Gastroesophageal sphincter (tissue), 4 donors: ENCODE measurements at places on chromosomes 7 and 10. TPM values are rescaled to one million over a fixed set of nuclear protein-coding genes. Genes with fewer than 3 reads are reported as not detected.

- no peak for ATAC-seq
Measured at GRCh38 chr7:94250124-94250523, 144.6 kb upstream of the COL1A2 start.

DNA sequence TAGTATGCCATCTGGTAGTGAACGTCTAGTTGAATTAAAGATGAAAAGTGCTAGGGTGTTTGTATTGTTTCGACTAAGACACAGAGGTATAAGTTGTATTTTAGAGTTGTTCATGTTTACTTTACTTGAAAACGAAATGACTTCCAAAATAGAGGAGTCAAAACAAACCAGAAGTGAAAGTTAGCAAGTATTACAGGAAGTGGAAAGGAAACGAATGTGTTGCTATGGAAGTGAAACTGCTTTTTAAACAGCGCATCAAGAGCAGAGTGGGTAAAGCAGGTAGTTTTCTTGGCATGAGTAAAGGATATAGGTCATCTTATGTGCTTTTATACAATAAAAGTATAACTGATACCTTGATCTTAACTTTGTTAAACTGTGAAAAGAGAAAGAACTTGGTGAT is 20.0 kb upstream of the GALNTL5 start:
- ATAC-seq: no peak

DNA sequence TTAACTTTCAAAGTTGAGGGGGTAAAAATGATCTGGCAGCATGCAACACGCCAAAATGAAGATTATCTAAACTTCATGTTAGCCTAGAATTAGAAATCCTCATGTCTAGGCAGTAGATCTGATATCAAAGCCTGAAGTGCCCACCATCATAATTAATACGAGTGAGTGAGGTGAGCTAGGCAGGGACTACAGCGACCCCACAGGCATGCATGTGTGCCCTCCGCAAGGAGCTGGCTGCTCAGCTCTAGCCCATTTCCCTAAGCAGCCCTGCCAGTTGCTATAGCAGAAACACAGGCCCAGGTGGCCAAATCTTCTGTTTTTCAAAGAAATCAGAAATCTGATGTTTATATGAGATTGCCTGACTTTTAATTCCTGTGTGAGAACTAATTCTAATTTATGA is 93.1 kb upstream of the IFRD1 start:
- no peak for ATAC-seq

DNA sequence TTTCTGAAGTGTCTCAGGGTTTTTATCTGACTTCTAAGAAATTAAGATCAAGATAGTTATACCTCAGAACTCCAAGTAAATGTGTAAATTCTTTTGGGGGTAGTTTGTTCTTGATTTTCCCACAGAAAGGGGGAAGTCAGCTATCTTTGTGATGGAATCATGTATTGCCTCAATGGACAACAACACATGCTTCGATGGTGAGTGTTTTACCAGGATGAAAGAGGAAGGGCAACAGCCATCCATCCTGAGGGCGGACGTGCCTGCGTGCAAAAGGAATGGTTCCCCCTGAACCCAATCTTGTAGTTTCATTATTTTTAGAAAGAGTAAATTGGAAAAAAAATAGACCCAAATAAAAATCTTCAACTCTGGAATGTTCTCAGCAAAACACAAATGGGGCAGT is 67.2 kb upstream of the ZPBP start:
- no peak for ATAC-seq

CFTR gene
- total RNA-seq: not detected

ITPRID1 gene
- total RNA-seq: not detected
